ENCODE measurements at places on chromosomes 16 and 17. TPM values are rescaled to one million over a fixed set of nuclear protein-coding genes. Genes with fewer than 3 reads are reported as not detected.

MT3 gene
- total RNA-seq: not detected

CD300H gene
- total RNA-seq: not detected

PLXDC1 gene
- 11.8 TPM for total RNA-seq

KRTAP2-1 gene
- not detected for total RNA-seq

C17orf113 gene
- total RNA-seq: 0.17 TPM

ABCA8 gene
- 85.1 TPM for total RNA-seq
